ENCODE measurements at places on chromosomes 16 and 17.
A peak's percentile ranks its signal among the peaks of the same experiment; 100 is the strongest.

DNA sequence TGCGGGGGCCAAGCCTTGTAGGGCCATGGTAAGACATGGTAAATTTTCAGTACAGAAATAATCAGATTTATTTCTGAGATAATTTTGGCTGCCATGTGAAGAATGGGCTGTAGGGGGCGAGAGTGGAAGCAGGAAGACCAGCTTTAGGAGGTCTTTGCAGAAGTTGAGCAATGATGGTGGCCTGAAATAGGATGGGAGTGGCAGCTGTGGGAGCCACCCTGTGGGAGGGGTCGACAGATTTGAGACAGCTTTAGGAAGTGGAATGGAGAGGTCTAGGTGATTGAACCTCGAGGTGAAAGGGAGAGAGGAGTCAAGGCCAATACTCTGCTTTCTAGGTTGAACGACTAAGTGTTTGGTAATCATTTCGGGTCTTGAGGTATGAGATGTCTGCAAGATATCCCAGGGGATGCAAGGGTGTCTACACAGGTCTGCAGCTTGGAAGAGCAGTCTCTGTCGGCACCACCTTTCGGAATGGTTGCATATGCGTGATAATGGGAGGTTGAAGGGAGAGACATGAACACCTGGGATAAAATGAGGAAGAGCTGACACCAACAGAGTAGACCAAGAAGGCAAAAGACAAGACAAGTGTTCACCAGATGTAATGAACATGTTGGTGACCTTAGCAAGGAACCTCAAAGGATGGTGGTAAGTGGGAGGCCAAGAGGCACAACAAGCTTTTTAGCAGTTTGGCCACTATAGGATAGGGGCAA is 4.2 kb upstream of the ATXN7L3 start:
- no peak for DNase-seq

DNA sequence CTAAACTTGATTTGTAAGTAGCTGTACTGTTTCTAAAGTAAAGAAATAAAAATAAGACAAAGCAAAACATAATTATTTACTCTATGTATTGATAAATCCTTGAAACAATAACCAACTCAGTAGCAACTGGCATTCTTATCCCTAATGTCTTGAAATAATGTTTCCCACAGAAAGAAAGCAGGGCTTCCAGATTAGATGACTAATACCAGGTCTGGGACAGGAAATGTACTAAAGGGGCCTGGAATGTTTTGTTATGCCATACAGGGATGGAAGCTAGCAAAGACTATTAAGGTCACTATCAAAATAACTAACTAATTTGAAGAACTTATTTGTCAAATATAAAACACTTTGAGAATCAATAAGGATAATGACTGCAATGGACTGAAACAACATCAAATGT is 82.1 kb downstream of the CFDP1 start:
- no peak for DNase-seq

DNA sequence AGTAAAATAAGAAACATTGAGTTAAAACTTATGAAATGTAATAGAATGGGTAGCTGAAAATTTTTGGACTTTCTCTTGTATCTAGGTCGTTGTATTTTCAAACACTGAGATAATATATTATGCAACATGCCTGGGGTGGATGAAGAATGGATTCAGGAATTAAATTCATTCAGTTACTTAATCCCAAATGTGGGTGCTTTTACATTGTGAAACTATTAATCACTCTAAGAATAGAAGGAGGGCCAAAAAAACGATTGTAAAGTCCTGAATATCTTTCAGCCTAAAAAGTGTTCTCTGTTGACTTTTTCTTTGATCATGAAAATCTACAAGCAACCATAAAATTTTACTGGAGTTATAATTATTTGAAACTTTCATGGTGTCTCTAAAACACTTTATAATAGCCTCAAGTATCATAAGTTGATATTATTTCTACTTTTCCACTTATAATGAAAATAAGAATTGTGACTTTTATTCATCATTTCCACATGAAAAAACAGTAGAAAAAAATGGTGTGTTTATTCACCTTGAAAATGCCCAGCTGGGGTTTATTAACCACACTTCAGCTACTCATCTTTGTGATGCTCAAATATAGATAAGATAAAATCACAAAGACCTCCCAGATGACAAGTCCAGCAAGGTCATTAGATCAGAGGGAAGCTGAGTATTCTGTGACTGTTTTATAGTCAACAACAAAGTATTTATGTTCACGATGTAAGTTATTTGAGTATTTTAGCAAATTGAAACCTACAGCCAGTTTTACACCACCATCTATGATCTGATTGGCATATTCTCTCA is 619.9 kb upstream of the SOX9 start:
- DNase-seq: no peak

DNA sequence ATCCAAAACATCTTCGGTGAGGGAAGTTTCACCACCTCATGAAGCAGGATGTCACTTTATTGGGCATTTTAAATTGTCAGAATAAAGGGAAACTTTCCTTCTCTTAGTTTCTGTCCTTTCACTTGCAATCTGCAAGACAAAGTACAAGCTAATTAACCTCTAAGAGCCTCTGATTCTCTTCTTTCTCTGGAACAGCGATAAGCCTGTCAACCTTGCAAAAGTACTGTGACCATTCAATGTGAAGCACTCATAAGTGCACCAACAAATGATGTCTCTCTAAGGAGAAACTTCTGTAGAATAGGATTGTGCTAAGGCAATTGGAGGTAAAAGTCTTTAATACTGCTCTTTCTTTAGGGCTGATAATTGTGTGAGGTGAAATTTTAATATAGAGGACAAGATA is 1622.3 kb downstream of the CDH8 start:
- no peak for DNase-seq

- no peak for DNase-seq
These were observed 121.1 kb downstream of the SLC39A11 start for GRCh38 chr17:72971226-72971880.

- no peak for DNase-seq
These were observed 105.9 kb upstream of the RPL38 start for GRCh38 chr17:74097450-74098135.

DNA sequence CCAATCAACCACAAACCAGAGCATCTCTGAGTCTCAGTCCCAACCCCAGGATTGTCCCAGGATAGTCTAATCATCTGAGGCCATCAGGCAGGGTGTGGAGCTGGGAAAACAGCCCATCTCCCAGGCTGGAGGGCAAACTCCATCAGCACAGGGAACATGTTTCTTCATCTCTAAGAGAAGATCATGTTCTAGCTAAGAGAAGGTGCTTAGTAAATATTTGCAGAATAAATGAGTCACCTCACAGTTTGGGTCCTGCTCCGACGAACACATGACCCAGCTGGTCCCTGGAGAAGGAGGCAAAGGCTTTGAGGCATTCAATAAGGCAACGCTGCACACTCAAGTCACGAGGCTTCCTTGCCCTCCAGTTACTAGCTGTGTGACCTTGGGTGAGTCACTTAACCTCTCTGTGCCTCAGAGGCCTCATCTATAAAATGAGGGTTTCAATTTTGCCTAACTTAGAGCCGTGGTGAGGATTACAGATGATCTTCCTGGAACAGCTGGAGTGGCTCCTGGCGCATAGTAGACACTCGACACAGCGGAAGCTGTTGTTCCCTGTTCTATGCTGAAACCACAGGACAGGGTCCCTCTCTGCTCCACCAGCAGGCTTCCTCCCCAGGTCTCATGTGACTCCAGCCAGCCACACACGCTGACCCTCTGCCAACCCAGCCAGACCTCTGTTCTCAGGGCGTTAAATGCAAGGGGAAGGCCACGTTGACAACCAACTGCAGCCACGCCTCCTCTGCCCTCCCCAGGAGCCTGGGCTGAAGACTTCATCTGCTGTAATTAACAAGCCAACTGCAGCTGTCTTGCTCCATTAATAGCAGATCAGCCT is 10.3 kb upstream of the RPL38 start:
- DNase-seq: no peak

DNA sequence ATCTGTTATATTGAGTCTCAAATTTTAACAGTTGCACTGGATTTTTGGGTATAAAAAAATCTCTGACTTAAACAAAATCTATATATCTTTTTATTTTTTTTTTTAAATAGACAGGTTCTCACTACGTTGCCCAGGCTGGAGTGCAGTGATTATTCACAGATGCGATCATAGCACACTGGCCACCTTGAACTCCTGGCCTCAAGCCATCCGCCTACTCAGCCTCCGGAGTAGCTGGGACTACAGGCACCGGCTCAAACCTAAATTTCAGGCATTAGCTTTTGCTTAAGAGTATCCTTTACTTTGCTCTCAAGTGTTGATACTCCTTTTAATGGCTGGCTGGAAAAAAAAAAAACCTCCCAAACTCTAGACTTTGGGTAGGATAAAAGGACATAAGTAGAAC is 61.6 kb downstream of the RPGRIP1L start:
- DNase-seq: no peak

GRCh38 chr17:28712705-28713415 is 1.2 kb upstream of the PROCA1 start:
- no peak for DNase-seq

DNA sequence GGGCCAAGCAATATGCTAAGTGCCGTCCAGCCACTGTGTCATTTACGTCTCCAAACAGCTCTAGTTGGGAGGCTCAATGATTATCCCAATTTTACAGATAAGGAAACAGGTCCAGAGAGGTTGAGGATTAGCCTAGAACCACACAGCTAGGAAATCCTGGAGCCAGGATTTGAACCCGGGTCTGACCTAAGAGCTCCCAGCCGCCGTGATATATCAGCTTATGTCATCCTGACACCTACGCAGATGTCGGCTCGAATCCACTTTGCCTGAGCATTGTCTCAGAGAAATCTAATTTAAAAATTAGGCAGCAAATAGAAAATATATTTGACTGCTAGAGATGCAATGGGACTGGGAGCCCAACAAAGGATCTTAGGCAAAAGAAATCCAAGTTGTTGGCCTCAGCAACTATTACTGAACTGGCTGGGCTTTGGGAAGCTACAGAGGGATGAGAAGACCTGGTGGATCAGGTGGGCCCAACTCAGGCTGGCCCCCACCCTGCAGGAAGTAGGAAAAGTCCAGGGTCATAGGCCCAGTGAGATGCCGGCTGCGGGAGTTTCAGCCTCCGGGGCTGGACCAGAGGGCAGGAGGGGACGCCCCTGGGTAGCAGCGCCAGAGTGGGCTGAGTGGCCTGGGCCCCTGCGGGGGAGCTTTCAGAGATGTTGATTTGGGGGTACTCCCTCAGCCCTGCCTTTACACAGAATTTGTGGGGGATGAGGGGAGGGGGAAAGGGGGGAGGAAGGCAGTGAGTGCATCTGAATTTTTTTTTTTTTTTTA is 35.1 kb upstream of the IL21R start:
- DNase-seq: peak; percentile 44

GRCh38 chr16:57422026-57422944 is 17.7 kb downstream of the CCL17 start:
- DNase-seq: no peak

DNA sequence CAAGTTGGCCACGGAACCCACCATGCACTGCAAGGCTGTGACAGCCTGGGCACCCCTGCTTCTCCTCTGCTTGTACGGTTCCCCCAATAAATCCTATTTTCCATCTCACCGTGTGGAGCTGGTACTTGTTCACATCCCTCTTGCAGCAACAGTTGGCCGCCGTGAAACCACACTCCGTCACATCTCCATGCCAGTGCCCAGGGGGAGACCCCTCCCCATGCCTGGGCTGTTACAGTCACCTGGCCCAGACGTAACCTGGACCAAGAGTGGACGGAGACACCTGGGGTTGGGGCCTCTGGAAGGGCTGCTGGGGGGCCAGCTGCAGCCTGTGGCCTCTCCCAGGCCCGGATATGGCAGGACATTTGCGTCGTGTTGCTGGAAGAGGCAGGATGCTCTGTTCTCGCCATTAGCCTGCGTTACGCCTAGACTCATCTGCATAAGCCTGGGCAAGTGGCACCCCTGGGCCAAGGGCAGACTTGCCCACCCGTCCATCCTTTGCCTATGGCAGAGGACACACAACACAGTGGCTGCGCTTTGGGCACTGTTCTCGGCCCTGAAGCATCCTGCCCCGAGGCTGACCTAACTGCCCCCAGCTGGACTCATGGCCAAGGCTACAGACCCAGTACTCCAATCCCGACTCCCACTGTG is 14.2 kb upstream of the KREMEN2 start:
- DNase-seq: no peak

DNA sequence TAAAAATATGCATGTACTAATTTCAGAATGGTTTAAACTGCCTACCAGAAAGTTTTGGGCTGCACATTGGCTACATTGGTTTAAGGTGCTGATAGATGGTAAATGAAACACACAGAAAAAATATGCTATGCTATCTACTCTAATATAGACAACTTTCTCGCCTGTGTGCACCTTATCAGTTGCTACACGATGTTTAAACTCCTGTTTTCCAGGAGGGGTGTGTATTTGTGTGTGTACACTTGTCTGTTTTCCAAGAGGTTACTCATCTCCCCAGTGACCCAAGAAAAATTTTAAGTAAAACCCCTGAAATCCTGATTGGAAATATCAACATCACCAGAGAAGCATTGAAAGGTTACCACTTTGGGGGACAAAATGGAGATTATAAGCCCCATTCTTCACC is 21.6 kb upstream of the PSMC5 start:
- no peak for DNase-seq

DNA sequence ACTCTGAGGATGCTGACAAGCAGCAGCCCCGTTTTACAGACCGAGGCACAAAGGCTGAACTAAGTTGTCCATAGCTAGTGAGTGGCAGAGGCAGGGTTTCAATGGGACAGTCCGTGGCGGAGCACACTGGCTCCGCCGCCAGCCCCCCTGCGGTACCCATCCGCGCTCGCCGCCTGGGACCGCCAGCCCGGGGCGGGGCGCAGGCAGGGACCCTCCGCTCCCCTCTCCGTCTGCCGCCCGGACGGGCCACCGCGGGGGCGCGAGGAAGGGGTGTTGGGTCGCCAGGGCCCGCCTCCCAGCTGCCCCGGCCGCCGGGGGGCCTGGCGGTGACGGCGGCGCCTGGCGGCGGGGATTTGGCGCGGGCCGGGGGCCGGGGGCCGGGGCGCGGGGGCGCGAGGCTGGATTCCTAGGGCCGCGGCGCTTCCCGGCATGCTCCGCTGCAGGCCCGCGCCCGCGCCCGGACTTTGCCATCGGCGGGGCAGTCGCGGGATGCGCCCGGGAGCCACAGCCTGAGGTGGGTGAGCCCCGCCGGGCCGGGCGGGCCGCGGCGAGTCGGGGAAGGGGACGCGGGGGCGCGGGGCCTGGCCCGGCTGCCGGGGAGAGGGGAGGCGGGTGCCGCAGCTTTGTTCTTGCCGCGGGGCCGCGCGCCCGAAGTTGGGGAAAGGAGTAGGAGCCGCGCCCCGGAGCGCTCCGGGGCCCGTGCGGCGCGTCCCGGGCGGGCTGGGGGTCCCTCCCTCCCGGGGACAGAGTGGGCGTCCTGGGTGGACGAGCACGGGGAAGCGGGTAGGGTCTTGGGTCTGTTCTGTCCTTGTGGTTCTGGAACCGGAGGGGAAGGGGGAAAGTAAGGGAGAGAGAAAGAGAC is at the start of gene TMEM98:
TSS of gene TMEM98 (plus strand) at position 430 of the 862 bp plus-strand sequence. CDS start 3,376 bp downstream, outside the sequence.
- no peak for DNase-seq

- DNase-seq: no peak
These were observed 894 bp downstream of the RNF227 start for GRCh38 chr17:7915179-7915610.

- no peak for DNase-seq
These were observed 41.6 kb downstream of the ARHGAP23 start for GRCh38 chr17:38469875-38470274.

- DNase-seq: no peak
These were observed 17.4 kb upstream of the ZNF469 start for GRCh38 chr16:88365244-88365865.

- DNase-seq: no peak
These were observed 137.1 kb downstream of the CYB561 start for GRCh38 chr17:63309021-63309420.

Data from stimulated activated CD8-positive, alpha-beta memory T cell treated with anti-CD3 and anti-CD28 coated beads, Interleukin-15, amount 100 ng/mL, for 48 hours (primary cell).